Lower lobe of right lung (tissue), 2 donors: ENCODE measurements at places on chromosomes 11 and 22. TPM values are rescaled to one million over a fixed set of nuclear protein-coding genes. Genes with fewer than 3 reads are reported as not detected.

- DNase-seq = peak; percentile 90
These were observed at the start of gene CCDC88B for GRCh38 chr11:64339754-64340408. Gene CCDC88B (plus strand): TSS chr11:64340204. CDS start chr11:64340267, 63 bp downstream.

The ISX gene
- total RNA-seq = not detected

DNA sequence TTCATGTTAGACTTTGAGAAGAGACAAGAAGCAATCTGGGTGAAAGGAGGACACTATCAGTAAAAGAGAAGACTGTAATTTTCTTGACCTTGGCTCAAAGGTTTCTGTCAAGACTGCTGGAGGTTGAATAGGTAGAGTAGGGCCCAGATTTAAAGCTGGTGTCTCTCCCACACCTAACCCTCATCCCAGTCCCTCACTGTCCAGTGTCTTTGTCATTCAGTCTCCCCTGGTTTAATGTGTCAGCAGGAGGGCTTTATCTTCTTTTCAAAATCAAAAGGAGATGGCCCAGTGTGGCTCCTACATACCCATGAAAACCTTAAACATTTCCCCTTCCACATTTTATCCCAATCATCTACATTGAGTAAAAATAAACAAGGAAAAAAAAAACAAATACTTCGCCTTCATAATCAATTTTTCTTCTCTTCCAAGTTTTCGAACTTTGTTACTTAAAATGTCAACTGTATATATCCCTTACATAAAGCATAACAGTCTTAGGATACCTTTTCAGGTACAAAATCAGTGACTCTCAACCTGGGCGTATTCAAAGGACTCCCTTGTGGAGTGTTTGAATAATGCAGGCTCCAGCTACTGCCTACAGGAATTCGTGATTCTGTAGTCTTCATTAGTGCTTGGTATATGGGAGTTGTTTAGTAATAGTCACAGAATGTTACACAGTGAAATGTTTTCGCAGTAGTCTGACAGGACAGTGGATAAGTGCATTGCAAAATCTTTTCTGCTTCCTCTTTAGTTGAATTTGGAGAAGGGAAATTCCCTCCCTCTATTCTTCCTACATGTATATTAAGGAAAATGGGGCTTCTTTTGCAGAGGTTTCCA, 87.2 kb downstream of the FAT3 start:
- no peak for DNase-seq

DNA sequence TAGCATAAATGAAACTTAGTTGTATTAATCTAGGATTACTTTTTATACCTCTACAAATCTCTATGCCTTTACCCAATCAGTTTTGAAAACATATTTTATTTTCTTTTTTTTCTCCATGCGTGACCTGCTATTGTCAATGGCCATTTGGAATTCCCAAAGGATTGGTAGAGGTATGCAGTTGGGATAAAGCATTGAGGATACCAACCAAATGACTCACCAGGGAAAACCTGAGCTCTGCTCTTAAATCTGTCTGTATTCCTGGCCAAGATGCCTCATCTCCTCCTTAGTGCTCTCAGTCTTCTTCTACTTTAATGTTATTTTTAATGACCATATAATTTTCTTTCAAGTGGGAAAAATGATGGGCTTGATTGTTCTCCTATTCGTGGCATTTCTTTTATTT, 61.9 kb downstream of the EHF start:
- no peak for DNase-seq
